ENCODE measurements at places on chromosomes 6 and 20.

- no peak for DNase-seq
Observed at GRCh38 chr6:154092326-154092962, 53.4 kb downstream of the OPRM1 start.

DNA sequence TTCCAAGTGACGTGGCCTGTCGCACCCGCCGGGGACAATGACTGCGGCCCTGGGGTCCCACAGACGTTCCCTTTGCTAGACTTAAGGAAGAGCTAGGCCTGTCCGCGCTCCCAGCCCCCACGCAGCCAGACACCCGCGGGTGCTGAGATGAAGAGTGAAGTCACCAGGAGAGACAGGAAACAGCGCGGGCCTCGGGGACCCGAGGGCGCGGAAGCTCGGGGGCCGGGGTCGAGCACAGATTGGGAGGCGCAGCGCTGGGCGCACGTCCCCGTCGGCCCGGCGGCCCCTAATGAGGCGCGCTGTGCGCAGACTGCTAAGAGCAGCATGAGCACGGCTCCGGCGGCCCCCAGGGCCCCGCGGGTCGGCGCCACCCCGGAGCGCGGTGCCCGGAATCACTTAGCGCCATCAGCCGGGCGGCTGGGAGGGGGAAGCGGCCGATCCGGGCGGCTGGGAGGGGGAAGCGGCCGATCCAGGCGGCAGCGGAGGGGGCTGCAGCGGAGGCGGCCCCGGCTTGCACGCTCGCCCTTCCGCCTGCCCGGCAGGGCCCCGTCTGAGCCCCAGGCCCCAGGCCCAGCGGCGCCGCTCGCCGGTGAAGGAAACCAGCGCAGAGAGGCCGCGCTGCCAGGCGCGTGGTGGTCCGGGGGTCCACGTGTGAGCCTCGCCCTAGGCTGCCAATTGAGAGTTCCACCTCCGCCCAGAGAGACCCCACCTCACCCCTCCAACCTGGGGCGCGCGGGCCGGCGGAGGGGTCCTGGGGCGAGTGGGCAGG, 8.3 kb upstream of the AVP start:
- no peak for DNase-seq

- DNase-seq = no peak
Observed at GRCh38 chr6:135962731-135963130, 111.2 kb downstream of the PDE7B start.

DNA sequence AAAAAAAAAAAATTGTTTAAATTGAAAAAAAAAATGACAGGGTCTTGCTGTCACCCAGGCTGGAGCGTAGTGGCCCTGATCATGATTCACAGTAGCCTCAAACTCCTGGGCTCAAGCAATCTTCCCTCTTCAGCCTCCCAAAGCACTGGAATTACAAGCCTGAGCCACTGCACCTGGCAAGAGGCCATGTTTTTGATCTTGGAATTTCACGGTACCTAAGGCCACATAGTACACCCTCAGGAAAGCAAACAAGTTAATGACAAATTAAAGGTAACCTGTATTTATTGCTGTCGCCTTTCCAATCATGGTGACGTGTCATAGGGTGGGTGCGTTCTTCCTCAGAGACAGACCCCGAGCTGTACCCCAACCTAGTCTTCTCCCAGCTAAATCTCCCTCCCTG, 79.2 kb downstream of the LINC00237 start:
- DNase-seq = no peak

GRCh38 chr20:32959351-32960221, 44.6 kb downstream of the SUN5 start:
- no peak for DNase-seq

DNA sequence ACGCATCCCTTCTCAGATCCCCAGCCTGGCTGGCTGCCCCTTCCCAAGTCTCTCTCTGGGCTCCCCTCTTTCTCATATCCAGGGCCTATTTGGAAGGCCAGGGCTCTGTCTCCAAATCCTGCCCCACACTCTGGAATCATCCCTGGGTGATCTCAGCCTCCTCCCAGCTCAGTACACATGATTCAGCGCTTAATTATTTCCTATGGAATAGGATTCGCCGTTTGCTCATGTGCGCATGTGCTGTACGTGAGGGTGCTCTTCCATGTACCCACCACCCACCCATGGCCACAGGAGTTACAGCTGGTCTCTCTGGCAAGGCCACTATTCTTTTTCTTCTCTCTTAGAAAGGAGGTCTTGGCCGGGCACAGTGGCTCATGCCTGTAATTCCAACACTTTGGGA, 81.7 kb upstream of the FOXP4 start:
- no peak for DNase-seq

- no peak for DNase-seq
Observed at GRCh38 chr6:34955442-34955841, 66.4 kb downstream of the ANKS1A start.

DNA sequence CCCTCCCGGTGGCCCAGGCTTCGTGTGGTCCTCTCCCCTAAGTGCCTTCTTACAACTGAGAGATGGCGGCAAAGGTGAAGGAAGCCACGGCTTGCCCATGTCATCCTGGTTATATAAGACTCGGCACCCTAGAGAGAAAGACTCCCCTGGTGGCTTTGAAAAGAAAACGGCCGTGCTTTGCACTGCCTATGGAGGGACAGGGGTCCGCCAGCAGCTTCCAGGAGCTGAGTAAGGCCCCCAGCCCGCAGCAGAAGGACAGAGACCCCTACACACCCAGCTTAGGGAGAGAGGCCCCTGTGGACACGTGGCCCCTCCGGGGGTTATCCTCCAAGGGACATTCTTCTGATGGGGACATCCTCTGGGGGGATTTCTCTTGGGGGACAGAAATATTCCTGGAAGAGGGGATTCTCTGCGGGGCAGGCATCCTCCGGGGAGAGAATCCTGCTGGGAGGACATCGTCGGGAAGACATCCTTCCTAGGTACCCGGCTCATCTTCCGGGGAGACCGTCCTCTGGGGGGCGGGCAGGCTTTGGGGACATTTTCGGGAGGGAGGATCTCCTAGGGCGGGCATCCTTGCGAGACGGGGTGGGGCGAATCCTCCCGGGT, 511 bp upstream of the OGFR start:
- DNase-seq = no peak

DNA sequence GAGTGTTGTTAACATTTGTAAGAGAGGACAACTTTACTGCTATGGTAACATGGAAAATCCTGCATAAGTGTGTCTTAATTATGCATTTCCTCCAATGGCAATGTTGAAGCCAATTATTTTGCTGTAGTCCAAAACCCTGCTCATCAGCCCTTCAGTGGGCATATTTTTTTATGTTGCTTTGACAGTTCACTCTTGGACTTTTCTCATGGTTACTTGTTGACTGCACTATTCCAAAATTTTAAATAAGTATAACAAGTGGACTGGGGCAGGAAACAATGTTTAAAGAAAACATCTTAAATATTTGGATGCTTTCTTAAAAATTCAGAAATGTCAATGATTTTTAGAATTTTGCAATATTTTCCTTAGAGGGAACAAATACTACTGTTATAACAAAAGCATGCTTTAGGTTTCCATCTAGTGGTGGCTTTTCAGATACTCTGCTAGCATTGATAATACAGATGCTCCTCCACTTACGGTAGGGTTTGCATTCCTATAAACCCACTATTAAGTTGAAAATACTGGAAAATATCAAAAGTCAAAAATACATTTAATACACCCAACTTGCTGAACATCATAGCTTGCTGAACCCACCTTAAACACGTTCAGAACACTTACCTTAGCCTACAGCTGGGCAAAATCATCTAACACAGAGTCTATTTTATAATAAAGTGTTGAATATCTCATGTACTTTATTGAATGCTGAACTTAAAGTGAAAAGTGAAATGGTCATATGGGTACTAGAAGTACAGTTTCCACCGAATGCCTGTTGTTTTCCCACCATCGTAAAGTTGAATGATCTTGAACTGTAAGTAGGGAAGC, 86.4 kb downstream of the ADGRG6 start:
- DNase-seq = no peak

- no peak for DNase-seq
Observed at GRCh38 chr6:37242429-37243052, 15.0 kb upstream of the TBC1D22B start.

DNA sequence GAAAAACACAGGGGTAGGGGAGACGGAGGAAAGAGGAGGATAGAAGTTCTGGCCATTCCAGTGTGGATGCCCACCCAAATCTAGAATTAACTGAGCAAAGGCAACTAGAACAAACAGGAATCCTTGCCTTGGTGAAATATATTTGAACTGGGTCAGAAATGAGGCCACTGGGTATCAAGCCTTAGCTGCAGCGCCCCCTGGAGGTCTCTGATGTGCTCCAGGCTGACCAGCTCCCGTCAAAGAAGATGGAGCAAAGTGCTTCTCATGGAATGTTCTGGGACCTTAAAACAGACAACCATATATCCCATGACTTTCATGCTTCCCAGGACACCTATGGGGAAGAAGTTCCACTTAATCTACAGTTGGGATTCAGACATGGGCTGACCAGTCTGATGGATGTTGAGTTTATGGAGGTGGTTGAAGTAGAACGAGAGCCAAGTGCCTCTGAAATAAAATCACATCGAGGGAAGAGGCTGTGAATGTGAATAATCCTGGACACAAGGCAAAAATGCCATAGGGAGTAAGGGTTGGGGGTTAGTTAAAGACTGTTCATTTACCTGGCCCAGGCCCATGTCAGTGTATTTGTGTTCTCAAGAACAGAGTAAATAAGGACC, 50.4 kb downstream of the HLA-DPB1 start:
- DNase-seq = peak; percentile 44

DNA sequence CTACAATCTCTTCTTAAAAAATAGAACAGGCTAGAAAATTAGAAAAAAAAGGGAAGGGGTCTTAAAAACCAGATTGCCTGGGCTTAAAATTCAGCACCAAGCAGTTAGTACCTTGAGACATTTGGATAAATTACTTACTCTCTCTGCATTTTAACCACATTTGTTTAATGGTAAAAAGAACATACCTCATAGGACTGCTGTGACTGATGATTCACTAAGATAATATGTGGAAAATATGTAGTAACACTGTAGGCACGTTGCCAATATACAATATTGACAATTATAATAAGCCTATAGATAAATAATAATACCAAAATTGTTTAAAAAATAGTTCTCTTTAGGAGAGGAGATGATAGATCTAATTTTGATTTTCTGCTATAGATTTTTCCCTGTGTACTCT, 750.4 kb downstream of the TENT5A start:
- no peak for DNase-seq

DNA sequence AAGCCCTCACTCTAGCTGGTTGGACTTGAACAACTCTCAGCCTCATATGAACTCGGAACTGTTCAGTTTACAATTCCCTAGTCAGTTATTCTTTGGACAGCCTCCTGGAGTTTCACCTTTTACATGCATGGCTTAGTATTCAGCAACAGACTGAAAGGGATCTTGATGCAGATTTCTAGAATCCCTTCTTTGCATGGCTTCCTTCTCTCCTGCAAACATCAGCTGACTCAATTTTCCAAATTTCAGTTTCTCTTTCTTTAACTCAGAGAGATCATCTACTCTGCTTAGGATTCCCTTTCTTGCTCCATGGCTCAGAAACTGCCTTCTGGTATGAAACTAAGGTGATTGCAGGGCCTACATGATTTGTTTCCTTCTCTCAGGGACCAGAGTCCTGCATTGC, 99.6 kb downstream of the CEP57L1 start:
- DNase-seq = no peak

- DNase-seq = no peak
Observed at GRCh38 chr6:53066077-53066417, 843 bp downstream of the FBXO9 start.

GRCh38 chr20:51535075-51535386, 7.5 kb downstream of the NFATC2 start:
- no peak for DNase-seq

- no peak for DNase-seq
Observed at GRCh38 chr6:104325341-104326172, 534.2 kb downstream of the HACE1 start.

DNA sequence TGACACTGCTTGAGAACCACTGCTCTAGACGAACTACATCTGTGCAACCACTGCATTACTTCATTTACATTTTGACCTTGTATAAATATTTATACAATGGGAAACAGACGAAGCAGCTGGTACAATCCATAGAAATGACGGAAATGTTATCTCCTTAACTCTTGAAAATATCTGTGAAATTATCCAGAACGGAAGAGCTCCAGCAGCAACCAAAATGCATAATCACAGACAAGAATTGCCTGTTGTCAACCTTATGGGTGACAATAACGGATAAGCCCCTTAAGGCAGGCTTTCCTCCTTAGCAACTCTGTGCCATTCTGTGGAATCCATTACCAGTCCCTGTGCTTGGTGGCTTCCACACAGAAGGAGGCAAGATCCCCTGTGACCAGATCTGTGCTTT, 115.4 kb downstream of the DTNBP1 start:
- DNase-seq = no peak

DNA sequence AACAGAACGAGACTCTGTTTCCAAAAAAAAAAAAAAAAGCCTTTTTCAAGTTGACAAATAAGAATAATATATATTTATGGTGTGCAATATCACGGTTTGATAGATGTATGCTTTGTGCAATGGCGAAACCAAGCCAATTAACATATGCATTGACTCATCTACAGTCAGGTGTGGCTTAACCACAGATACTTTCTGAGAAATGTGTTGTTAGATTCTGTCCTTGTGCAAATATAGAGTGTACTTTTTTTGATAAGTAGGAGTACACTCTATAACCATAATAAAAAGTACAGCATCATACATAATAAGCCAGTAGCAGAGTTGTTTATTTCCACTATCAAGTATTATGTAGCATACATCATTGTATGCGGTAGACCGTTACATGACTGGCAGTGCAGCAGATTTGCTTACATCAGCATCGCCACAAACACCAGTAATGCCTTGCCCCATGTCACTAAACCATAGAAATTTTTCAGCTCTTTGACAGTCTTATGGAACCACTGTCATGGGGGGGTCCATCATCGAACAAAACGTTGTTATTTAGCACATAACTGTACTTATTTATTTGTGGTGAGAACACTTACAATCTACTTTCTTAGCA, 59.2 kb downstream of the TMEM170B start:
- DNase-seq = no peak

DNA sequence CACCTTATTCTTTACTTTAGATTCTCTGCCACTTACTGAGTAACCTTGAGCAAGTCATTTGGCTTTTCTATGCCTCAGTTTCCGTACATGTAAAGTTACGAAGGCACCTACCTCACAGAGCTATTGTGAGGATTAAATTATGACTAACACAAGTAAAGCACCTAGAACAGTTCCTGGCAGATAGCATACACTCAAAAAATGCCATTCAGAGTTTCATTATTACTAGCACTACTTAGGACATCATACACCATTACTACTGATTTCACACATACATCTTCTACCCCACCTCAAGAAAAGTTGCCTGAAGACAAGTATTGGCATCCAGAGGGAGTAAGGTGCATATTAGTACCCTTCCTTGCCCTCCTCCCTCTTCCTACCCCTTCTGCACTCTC, 107.8 kb downstream of the OGFRL1 start:
- DNase-seq = no peak

All from T-helper 17 cell (primary cell).